ENCODE measurements at places on chromosomes 16 and 17. TPM values are rescaled to one million over a fixed set of nuclear protein-coding genes. Genes with fewer than 3 reads are reported as not detected.
A peak's percentile ranks its signal among the peaks of the same experiment; 100 is the strongest.

- DNase-seq: no peak
Observed at GRCh38 chr17:39867880-39868553, at the start of gene ZPBP2. Gene ZPBP2, plus strand, starts transcription at chr17:39868202. Its CDS starts 153 bp downstream, at chr17:39868355.

GRCh38 chr16:47109361-47109760 lies 34.4 kb downstream of the NETO2 start:
- no peak for DNase-seq

GRCh38 chr17:79925242-79925957 lies 86.2 kb upstream of the CBX4 start:
- no peak for DNase-seq

DNA sequence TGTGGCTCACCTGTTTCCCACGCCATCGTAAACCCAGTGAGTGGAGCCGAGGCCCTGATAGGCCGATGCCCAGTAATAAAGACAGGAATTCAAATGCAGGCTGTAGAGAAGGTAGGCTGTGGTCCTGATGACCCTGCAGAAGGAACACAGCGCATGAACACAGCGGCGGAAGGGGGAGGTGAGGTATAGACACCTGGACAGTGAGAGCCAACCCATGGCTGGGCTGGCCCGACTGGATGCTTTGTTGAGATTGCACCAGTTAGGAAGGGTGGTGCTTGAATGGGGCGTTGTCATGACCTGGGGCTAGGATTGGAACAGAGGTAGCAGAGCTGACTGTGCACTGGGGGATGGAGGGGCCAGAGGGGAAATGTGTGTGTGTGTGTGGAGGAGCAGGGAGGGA lies 59.2 kb downstream of the CNGB1 start:
- no peak for DNase-seq

- no peak for DNase-seq
Observed at GRCh38 chr17:11144358-11145233, 96.4 kb upstream of the SHISA6 start.

GRCh38 chr16:85153046-85153445 lies 40.8 kb upstream of the CIBAR2 start:
- no peak for DNase-seq

DNA sequence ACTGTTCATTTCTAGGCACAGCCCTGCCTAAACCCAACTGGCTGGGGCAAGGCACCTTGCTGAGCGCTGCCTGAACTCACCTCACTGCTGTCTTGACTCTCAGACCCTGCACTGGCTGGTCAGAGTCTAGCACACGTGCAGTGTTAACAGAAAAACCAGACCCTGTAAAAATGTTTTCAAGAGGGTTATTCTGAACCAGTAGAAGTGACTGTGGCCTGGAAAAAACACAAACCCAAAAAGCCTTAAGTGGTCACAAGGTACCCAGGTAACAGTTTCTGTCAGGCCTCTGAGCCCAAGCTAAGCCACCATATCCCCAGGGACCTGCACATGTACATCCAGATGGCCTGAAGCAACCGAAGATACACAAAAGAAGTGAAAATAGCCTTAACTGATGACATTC lies 6.1 kb upstream of the EIF4A3 start:
- no peak for DNase-seq

DNA sequence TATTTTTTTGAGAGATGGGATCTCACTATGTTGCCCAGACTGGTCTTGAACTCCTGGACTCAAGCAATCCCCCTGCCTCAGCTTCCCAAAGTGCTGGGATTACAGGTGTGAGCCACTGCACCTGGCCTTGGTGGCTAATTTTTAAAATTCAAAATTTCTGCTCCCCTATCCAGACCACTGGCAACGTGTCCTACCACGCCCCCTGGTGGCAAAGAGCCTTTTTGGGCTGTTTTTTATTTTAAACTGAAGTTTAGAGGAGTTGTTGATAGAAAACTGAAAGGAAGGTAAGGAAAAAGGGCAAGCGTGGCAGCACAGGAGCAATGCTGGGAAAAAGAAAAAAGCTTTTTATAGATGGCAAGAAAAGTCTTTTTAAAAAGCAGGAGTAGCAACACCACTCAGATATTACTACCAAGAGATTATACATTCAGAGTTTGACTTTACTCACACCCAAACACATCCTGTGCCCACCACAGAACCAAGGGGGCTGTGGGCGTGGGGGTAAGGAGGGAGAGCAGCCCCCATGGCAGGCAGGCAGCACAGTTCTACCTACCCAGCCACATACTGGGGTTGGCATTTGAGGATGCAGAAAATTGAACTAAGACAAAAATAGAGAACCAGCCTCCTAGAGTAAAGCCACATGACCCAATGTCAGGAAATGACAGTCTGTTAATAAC lies 4.2 kb upstream of the MXRA7 start:
- DNase-seq: no peak

DNA sequence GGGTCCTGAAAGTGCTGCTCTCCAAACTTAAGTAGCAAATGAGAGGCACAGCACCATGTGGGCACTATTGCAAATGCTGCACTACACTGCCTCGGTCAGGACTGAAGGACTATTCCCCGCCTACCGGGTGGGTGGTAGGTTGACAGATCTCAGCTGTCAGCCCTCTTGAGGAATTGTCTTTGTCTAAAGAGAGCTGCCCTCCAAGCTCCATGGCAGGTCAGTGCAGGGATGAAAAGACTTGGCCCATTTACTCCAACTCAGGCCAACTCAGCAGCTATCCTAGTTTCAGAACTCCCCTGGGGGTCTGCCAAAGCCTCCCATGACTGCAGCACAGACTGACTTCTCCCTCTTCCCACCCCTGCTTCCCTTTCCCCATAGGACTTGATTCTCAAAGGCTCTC lies 3.4 kb upstream of the PDZD9 start:
- no peak for DNase-seq

- DNase-seq: no peak
Observed at GRCh38 chr17:19702217-19702641, 14.2 kb downstream of the SLC47A2 start.

OR1F1 gene
- not detected for polyA plus RNA-seq

- DNase-seq: no peak
Observed at GRCh38 chr16:31025339-31025738, 8.0 kb upstream of the STX4 start.

- no peak for DNase-seq
Observed at GRCh38 chr16:65745-66144, 6.7 kb downstream of the RHBDF1 start.

DNA sequence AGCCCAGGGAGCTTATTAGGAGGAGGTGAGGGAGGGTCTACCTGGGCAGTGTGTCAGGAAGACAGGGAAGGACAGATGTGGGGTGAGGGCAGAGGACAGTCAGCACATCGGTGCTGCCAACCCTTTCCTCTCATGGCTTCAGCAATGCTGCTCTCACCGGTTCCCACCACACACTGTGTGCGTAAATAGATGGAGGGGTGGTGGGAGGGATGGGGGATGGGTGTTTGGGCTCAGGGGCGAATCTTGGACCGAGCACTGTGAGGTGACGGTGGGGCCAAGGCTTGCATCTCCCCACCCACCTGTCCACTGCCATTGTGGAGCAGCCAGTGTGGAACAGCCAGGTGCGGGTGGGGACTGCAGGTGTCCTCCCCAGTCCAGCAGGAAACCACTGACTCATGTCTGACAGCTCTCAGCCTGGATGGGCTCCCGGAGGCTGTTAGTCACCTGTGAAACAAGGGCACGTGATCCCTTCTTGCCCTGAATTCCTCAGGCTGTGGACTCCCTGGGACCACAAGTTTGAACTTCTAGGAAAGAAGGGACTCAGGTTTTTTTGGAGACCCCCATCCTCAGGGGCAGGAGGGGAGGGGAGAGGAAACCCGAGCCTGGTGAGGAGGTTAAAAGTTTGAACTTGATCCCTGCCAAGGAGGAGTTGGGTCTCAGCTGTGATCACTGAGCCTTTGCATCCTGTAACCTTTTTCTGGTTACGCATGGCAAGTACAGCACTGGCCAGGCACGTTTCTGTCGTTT lies 42.7 kb upstream of the SMPD3 start:
- DNase-seq: peak; percentile 57

DNA sequence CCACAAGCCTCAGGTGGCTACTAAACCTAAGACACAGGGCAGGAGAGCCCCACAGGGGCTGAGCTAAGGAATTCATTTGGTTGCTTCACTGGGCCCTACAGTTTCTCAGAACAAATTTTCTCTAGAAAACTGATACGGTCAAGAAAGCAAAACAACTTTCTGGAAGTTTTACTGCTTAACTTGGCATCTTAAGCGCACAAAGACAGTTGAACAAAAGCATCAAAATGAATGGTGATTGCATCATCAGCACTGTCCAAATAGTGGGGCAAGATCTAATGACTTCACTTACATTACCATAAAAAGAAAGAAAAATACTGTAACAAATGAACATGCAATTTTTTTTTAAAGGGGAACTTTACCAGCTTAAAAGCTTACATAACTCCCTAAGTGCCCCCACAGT lies 47.6 kb downstream of the XPO6 start:
- DNase-seq: no peak

- no peak for DNase-seq
Observed at GRCh38 chr17:75611851-75612429, 21.3 kb upstream of the SMIM5 start.

- no peak for DNase-seq
Observed at GRCh38 chr16:3485097-3485745, 10.1 kb downstream of the C16orf90 start.

- peak; percentile 53 for DNase-seq
Observed at GRCh38 chr17:29929006-29929532, 959 bp downstream of the SSH2 start.

SEPTIN12 gene
- polyA plus RNA-seq: 0.57 TPM

GRCh38 chr17:44850612-44851011 lies 2.9 kb downstream of the HIGD1B start:
- no peak for DNase-seq

ADAD2 gene
- polyA plus RNA-seq: not detected

IGF2BP1 gene
- polyA plus RNA-seq: 32.9 TPM

DNA sequence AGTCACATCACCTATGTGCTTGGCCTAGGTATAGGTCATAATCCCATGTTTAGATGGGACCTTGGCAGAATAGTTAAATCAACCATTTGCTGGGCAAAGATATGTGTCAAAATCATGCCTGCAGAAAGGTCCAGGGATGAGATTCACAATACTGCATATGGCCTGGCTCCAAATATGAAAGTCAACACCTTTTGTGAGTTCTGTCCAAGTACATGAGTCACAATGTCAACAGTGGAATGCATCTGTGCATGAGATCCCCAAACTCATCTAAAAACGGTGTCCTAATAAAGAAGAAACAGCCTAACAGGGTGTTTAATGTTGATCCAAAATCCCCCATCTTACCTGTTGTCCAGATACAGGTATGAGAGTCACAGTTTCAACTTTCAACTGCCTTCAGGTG lies 1847.5 kb downstream of the TP53TG3F start:
- DNase-seq: no peak

DNA sequence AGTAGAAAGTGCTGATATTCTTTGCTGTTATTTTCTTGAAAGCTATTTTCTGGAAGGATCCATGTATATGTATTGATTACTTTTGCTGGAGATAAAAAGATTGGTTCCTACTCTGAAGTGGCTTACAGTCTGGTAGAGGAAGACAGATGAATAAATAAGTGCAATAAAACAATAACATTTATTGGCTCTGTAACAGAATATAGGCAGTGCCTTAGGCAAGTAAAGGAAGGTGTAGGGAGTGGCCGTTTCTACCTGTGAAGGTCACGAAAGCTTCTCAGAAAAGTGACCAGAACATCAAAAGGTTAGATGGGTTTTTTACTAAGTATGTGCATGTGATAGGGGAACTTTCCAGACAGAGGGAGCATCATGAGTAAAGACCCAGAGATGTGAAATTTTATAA lies 43.1 kb downstream of the COX10 start:
- DNase-seq: no peak

- DNase-seq: no peak
Observed at GRCh38 chr16:27906883-27907282, 156.6 kb downstream of the GSG1L start.

DNA sequence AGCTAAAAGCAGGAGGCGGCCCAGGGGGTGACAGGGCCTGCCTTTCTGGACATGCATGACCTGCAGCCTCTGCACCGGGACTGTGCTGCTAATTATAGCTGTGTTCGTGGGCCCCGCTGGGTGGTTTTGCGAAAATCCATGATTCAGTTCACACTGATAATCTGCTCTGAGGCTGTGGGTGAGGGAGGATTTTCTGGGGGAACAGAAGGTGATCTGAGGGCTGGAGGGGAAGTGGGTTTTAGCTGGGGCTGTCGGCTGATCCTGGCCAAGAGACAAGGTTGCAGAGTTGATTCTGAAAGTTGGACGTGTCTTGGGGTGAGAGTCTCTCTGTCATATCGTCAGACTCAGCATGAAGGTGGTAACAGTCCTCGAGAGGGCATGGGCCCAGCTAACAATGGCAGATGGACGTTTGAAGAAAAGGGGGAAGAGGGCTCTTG lies 187.5 kb upstream of the ZNF469 start:
- no peak for DNase-seq

GRCh38 chr16:88943131-88943664 lies 33.8 kb downstream of the CBFA2T3 start:
- no peak for DNase-seq

DNA sequence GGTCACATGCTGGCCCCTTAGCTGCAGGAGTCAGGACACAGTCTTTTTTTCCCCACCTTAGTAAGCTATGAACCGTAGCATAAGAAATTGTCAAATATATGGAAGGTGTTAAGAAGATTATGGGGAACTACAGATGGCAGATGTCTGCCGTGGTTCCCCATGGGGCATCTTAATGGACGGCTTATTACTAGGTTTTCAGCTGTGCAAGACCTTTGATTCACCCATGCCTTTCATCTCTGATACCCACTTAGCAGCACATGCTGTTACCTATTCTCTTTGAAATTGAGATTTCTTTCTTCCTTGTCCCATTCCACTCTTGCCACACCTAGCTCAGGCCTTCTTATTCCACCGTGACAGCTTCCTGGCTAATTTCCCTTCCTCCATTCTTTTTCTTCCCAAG lies 70.7 kb downstream of the RPTOR start:
- no peak for DNase-seq

DNA sequence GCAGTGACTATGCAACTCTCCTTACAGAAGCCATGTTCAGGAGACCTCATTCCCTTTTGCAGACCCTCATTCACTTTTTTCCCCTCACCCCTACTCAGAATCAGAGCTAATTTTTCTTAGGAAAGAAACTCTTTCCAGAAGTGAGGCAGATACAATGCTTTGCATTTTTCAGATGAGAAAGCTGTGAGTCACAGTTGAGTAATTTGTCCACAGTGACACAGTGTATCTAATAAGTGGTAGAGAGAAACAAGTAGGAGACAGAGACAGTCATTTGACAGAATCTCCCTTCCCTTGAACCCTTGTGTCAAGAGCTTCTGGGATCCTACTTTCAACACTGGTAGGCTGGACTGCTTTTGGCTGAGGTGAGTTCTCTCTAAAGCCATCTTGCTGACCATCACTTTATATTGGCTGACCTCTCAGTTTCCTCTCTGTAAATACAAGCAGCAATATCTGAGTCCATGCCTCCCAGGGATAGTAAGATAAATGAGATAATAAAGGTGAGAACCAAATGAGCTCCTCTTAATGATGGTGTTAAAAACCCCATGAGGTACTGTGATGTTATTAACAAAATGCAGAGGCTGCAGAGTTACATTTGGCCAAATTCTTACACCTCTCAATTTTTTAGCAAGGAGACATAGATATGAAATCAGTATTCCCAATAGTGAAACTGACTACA lies 130.8 kb downstream of the CA10 start:
- no peak for DNase-seq

SUPT4H1 gene
- 121 TPM for polyA plus RNA-seq

PMP22 gene
- polyA plus RNA-seq: 55.4 TPM

CEMP1 gene
- 3.1 TPM for polyA plus RNA-seq

GRCh38 chr16:65463652-65464260 lies 341.9 kb upstream of the CDH11 start:
- DNase-seq: no peak
